ENCODE measurements at places on chromosomes 1 and 21.

DNA sequence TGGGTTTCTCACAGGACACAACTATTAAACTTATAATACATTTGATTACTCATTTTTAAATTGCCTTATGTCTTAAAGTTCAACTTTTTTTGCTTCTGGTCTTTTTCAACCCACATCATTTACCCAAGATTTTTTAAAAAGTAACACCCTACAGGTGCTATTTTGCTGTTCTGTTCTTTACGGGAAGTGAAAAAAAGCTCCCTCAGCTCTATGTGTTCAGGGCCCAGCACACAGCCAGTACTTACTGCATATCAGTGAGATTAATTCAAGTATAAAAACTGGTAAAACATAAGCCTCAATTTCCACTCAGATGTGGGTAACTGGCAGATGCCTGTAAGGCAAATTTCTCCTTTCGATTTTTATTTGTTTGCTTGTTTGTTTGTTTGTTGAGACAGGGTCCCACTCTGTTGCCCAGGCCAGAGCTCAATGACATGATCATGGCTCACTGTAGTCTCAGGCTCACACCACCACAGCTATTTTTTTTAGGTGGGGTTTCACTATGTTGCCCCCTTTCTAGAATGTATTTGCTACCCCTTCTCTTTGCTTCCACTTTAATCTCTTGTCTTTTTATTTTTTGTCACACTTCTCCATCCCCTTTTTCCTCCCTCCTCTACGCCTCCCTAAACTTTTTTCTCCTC lies 20.3 kb downstream of the RNASEL start:
- H3K27ac ChIP-seq: no peak overlapping the region
- H3K4me1 ChIP-seq: no peaks in the 10 kb centered on the region
- no peak overlapping the region for H3K4me3 ChIP-seq
- no peaks in the 10 kb centered on the region for H3K27me3 ChIP-seq
- H3K36me3 ChIP-seq: peaks cover 4% of the 10 kb centered on the region
- no peak for DNase-seq

- H3K4me3 ChIP-seq: no peak overlapping the region
- no peaks in the 10 kb centered on the region for H3K27me3 ChIP-seq
- H3K27ac ChIP-seq: no peak overlapping the region
These were observed 11.9 kb downstream of the MTHFR start for GRCh38 chr1:11793819-11794218.

- H3K4me1 ChIP-seq: no peaks in the 10 kb centered on the region
- H3K4me3 ChIP-seq: no peak overlapping the region
- no peaks in the 10 kb centered on the region for H3K27me3 ChIP-seq
- no peak overlapping the region for H3K27ac ChIP-seq
These were observed 10.2 kb upstream of the CACHD1 start for GRCh38 chr1:64459743-64460142.

- H3K4me1 ChIP-seq: peaks cover 56% of the 10 kb centered on the region
- DNase-seq: no peak
- peak overlapping the region; percentile 45 for H3K27ac ChIP-seq
- no peak overlapping the region for H3K4me3 ChIP-seq
- no peaks in the 10 kb centered on the region for H3K27me3 ChIP-seq
These were observed 66.5 kb downstream of the PLXNA2 start for GRCh38 chr1:208177656-208178055.

DNA sequence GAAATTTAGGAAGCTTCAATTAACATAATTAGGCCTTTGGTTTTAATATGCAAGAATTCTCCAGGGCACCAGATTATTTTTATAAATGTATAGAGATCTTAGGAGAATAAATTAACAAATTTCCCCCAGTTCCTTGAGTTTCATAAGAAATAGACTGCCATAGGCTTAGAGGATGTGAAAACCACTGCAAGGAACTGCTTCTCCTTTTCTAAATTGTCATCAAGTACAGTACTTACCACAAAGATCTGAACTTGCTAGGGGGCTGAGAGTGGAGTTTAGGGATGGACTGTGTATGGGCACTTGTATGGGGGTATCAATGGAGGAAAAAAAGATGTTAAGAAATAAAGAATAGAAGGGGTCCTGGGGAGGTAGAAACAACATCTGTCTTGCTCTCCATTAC lies 31.1 kb downstream of the LHX8 start:
- no peaks in the 10 kb centered on the region for H3K4me1 ChIP-seq
- no peak overlapping the region for H3K27ac ChIP-seq
- DNase-seq: no peak
- no peaks in the 10 kb centered on the region for H3K36me3 ChIP-seq
- H3K27me3 ChIP-seq: peaks cover 3% of the 10 kb centered on the region

- H3K4me1 ChIP-seq: no peaks in the 10 kb centered on the region
- H3K36me3 ChIP-seq: no peaks in the 10 kb centered on the region
- DNase-seq: no peak
- H3K27me3 ChIP-seq: no peaks in the 10 kb centered on the region
- H3K4me3 ChIP-seq: no peak overlapping the region
- H3K27ac ChIP-seq: no peak overlapping the region
These were observed 21.5 kb downstream of the GON4L start for GRCh38 chr1:155835548-155835947.

DNA sequence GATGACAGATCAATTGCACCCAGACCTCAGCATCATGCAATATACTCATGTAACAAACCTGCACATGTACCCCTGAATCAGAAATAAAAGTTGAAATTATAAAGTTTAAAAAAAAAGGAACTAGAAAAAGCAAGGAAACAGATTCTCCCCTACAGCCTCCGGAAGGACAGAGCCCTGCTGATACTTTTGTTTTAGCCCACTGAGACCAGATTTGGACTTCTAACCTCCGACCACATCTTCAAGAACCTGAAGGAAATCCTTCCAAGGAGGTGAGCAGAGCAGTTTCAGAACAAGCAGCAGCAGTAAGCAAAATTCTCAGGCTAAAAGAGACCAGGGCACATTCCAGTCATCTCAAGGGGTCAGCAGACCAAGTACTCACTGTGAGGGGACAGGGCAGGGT lies 54.5 kb downstream of the TM2D1 start:
- no peak for DNase-seq
- H3K4me1 ChIP-seq: no peaks in the 10 kb centered on the region

GRCh38 chr1:201192261-201192788 lies 1.7 kb downstream of the IGFN1 start:
- no peak overlapping the region for H3K27ac ChIP-seq
- H3K4me3 ChIP-seq: no peak overlapping the region
- no peaks in the 10 kb centered on the region for H3K4me1 ChIP-seq
- H3K27me3 ChIP-seq: no peaks in the 10 kb centered on the region
- DNase-seq: no peak

- peaks cover 22% of the 10 kb centered on the region for H3K27me3 ChIP-seq
- no peaks in the 10 kb centered on the region for H3K36me3 ChIP-seq
- H3K27ac ChIP-seq: no peak overlapping the region
- no peak for DNase-seq
- peaks cover 6% of the 10 kb centered on the region for H3K4me1 ChIP-seq
These were observed 177.3 kb downstream of the CAMTA1 start for GRCh38 chr1:6962478-6962995.

GRCh38 chr1:164707868-164708331 lies 148.9 kb downstream of the PBX1 start:
- H3K36me3 ChIP-seq: no peaks in the 10 kb centered on the region
- no peak overlapping the region for H3K4me3 ChIP-seq
- no peaks in the 10 kb centered on the region for H3K27me3 ChIP-seq
- no peak overlapping the region for H3K27ac ChIP-seq
- H3K4me1 ChIP-seq: peaks cover 46% of the 10 kb centered on the region

DNA sequence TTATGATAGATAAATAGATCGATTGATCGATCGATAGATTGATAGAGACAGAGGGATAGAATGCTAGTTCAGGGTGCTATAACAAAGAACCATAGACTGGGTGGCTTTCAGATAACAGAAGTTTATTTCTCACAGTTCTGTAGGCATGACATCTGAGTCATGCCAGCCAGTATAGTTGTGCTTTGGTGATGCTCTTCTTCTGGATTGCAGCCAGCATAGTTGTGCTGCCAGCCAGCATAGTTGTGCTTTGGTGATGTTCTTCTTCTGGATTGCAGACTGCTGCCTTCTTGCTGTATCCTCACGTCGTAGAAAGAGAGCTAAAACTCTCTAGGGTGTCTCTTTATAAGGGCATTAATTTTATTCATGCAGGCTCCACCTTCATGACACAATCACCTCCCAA lies 860.8 kb downstream of the BRINP3 start:
- no peaks in the 10 kb centered on the region for H3K27me3 ChIP-seq
- no peak for DNase-seq
- H3K36me3 ChIP-seq: no peaks in the 10 kb centered on the region
- no peaks in the 10 kb centered on the region for H3K4me1 ChIP-seq
- no peak overlapping the region for H3K27ac ChIP-seq

- no peaks in the 10 kb centered on the region for H3K27me3 ChIP-seq
- H3K36me3 ChIP-seq: no peaks in the 10 kb centered on the region
- no peak overlapping the region for H3K27ac ChIP-seq
- no peak for DNase-seq
- no peaks in the 10 kb centered on the region for H3K4me1 ChIP-seq
These were observed 177.6 kb upstream of the DPYD start for GRCh38 chr1:98098473-98098872.

DNA sequence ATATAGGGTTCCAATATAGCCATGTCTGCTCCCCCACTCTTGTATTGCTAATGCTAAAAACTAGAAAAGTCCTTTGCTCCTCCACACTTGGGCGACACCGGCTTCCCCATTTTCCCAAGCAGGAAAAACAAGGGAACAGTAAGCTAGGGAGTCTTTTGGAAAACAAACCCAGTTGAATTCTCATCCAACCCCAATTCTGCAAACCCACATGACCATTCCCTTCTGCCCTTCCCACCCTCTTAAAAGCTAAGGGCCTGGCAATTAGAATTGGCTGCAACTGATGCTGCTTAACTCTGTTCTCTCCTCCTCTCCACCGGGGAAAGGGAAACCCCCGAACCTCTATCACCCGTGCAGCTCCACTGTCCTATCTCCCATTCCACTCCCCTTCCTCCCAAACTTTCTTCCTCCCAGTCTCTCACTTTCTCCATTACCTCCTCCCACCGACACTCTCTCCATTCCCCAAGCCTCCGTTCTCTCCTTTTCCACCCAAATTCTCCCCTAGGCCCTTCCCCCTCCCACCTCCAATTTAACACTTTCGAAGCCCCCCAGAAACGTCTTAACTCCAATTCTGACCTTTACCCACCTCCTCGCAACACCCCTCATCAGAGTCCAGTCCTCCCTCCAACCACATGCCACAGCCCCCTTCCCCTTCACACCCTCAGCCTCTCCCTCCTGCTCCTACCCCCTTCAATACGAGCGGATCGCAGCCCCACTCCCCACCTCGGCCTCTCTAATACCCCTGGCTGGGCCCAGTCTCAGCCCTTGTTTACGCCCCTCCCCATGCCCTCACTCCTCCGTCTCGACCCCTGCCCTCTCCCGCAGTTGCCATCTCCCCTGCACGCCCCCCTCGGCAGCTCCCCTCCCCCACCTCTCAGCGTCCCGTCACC lies 701 bp downstream of the DEDD start:
- DNase-seq: no peak
- peaks cover 59% of the 10 kb centered on the region for H3K4me1 ChIP-seq
- peak overlapping the region; percentile 96 for H3K27ac ChIP-seq
- H3K4me3 ChIP-seq: peak overlapping the region; percentile 69
- peaks cover 27% of the 10 kb centered on the region for H3K36me3 ChIP-seq
- H3K27me3 ChIP-seq: no peaks in the 10 kb centered on the region

DNA sequence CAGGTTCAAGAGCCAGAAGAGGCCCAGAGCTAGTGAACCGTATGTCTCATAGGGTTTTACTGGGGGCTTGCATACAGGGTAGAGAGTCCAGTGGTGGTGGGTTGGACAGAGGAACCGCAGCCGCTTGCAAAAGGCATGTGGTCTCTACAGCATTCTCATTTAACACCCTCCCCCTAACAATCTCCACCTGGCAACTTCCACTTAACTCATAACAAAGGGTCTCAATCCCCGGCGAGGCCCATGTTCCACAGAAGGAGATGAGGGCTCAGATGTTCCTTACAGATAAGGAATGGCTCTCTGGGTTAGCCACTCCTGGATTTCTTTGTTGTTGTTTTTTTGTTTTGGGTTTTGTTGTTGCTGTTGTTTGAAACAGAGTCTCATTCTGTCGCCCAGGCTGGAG lies 106.1 kb downstream of the APP start:
- no peaks in the 10 kb centered on the region for H3K36me3 ChIP-seq
- H3K4me1 ChIP-seq: peaks cover 8% of the 10 kb centered on the region
- DNase-seq: no peak
- H3K4me3 ChIP-seq: no peak overlapping the region

GRCh38 chr1:159229260-159229885 lies 24.7 kb downstream of the ACKR1 start:
- no peak overlapping the region for H3K4me3 ChIP-seq
- H3K4me1 ChIP-seq: no peaks in the 10 kb centered on the region
- no peaks in the 10 kb centered on the region for H3K36me3 ChIP-seq
- no peak overlapping the region for H3K27ac ChIP-seq
- no peaks in the 10 kb centered on the region for H3K27me3 ChIP-seq

GRCh38 chr1:44101328-44101727 lies 17.3 kb upstream of the KLF17 start:
- no peak for DNase-seq
- no peak overlapping the region for H3K27ac ChIP-seq
- H3K27me3 ChIP-seq: no peaks in the 10 kb centered on the region
- no peak overlapping the region for H3K4me3 ChIP-seq
- no peaks in the 10 kb centered on the region for H3K4me1 ChIP-seq
- no peaks in the 10 kb centered on the region for H3K36me3 ChIP-seq

DNA sequence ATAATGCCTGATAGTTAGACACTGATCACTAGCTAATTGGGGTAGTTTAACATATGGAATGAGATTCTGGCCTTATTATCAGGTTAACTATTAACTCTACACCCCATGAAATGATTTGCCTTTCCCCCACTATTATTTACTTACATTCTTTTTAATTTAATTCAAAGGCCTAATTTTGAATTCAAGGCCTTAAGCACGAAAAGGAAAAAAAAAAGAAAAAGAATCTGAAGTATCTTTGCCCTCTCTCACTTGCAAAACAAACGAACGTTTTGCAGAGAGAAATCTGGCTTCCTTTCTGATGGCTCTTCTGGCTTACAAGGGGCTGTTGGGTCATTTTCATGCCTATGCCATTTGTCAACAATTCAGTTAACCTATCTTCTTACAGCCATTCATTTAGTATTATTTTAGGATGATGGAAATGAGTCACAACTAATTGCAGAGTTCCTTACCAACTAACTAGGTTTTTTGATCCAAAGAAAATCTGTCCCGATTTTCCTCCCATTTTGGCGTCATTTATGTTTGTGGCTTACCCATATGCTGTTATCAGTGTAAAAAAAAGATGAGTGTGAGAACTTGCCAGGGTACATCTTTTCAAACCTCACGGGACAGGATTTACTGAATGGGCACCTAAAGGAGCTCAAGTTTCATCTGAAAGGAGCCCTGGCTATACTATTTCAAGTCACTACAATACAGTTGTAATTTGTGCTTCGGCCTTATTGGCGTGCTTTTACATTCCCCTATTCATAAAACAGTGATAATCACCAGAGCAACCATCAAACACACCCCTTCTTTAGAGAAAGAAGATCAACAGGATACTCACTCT lies 1.9 kb upstream of the ERRFI1 start:
- DNase-seq: no peak
- no peaks in the 10 kb centered on the region for H3K27me3 ChIP-seq
- H3K4me3 ChIP-seq: peak overlapping the region; percentile 76
- peaks cover 27% of the 10 kb centered on the region for H3K4me1 ChIP-seq

- H3K4me1 ChIP-seq: peaks cover 4% of the 10 kb centered on the region
- no peaks in the 10 kb centered on the region for H3K27me3 ChIP-seq
- DNase-seq: no peak
- H3K36me3 ChIP-seq: no peaks in the 10 kb centered on the region
- H3K27ac ChIP-seq: no peak overlapping the region
These were observed 11.4 kb upstream of the ZNF669 start for GRCh38 chr1:247115545-247115944.

- no peaks in the 10 kb centered on the region for H3K4me1 ChIP-seq
- DNase-seq: no peak
- H3K27me3 ChIP-seq: no peaks in the 10 kb centered on the region
- no peak overlapping the region for H3K4me3 ChIP-seq
These were observed 146.2 kb upstream of the NFIA start for GRCh38 chr1:60936163-60936562.
